ENCODE measurements at places on chromosomes 3 and 15.

DNA sequence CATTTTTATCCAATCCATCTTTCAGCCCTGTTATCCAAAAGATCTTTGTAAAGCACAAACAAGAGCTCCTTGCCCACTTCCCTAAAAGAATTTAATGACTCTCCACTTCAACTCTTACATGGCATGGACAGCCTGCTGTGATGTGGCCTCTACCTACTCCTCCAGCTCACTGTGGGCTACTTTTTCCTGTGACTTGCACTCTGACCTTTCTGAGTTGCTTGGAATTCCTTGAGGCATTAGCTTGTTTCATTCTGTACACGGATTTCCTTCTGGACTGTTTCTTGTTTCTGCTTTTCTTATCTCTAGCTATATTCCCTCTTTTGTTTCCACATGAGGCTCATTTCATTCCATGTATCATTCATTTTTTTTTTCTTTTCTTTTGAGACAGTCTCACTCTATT, 15.2 kb downstream of the QTRT2 start:
- DNase-seq, result no peak

DNA sequence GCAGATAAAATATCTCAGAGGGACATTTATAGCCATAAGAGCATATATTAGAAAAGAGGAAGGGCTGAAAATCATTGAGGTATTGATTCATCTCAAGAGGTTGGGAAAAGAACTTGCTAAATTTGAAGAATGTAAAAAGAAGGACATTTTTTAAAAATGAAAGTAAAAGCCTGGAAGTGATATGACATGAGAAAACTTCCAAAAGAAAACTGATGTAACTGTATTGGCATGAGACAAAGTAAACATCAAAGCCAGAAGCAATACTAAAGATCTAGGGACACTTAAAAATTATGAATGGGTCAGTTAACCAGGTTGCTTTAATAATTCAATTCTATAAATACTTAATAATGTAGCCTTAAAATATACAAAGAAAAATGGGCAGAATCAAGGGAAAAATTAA, 31.9 kb downstream of the CEP63 start:
- no peak for DNase-seq

DNA sequence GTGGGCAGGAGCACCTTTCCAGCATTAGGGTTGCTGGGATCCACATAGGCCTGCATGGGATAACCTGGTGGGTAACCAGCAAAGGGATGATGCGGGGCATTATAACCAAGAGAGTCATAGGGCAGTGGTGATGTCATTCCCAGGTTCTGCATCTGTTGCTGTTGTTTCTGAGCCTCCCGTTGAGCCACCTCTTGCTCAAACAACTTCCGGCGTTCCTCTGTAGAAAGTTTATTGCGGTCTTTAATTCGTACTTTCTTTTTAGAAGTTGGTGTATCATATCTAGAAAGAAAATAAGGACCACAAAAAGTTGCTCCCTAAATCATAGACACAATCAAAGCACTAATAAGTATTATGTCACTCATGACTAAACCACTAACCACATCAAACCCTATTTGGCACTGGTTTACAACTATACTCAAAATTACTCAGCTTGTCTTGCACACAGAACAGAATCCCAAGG, 77.8 kb downstream of the NBEAL2 start:
- no peak for DNase-seq

- DNase-seq, result no peak
Measured at GRCh38 chr3:170470063-170471016, 51.7 kb downstream of the CLDN11 start.

DNA sequence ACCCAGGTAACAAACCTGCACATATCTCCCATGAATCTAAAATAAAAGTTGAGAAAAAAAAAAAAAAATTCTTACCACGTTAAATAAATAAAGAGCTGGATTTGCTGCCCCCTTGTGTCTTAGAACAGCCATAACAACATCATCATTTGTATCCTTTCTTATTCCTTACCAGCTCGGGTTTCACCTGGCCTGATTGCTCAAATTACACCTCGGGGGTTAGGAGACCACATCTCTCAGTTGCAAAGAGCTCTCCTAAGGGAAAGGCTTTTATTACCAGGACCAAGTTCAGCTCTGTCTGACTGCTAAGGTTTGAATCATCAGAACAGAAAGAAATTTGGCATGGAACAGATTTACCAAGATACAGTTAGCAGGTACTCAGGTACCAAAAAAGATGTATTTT, 25.8 kb upstream of the RPL39L start:
- peak; percentile 48 for DNase-seq

DNA sequence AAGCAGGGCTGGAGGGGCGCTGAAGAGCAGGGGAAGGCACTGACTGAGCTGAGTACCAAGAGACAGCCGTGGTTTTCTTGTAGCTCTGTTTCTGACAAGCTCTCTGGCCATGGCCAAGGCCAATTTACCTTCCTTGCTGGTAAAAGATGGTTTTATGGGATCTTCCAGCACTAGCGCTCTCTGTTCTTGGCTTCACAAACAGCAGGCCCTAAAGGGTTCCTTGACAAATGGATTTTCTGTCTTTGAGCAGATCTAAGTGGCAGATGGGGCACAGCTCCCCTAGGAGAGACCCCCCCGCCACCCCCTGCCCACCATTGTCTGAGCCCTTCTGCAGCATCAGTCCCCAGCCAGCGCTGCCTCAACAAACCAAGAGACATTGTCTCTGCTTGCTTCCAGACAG, 66.6 kb downstream of the GAP43 start:
- no peak for DNase-seq

- no peak for DNase-seq
Measured at GRCh38 chr3:197425485-197426120, 127.2 kb upstream of the DLG1 start.

GRCh38 chr3:9168241-9168741, 81.2 kb downstream of the SRGAP3 start:
- DNase-seq, result no peak

DNA sequence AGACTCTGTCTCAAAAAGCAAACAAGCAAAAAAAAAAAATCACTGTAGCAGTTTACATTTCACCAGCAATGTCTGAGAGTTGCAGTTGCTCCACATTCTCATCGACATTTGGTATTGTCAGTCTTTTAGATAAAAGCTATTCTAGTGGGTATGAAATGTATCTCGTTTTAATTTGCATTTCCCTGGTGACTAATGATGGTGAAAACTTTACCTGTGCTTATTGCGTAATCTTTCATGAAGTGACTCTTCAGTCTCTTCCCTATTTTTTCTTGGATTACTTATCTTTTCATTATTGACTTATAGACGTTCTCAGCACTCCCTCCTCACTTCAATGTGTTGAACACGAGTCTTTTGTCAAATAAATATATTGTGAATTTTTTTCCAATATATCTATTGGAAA, 37.2 kb upstream of the CLSTN2 start:
- no peak for DNase-seq

GRCh38 chr15:29925227-29926082, 103.2 kb upstream of the TJP1 start:
- no peak for DNase-seq
